ENCODE measurements at places on chromosomes 6 and 20.
A peak's percentile ranks its signal among the peaks of the same experiment; 100 is the strongest.

GRCh38 chr6:170421921-170422320 is 115.4 kb downstream of the FAM120B start:
- no peak for DNase-seq

GRCh38 chr6:134980846-134981245 is 30.9 kb upstream of the ALDH8A1 start:
- DNase-seq: no peak

GRCh38 chr6:21375151-21376116 is 218.1 kb upstream of the SOX4 start:
- DNase-seq: no peak

DNA sequence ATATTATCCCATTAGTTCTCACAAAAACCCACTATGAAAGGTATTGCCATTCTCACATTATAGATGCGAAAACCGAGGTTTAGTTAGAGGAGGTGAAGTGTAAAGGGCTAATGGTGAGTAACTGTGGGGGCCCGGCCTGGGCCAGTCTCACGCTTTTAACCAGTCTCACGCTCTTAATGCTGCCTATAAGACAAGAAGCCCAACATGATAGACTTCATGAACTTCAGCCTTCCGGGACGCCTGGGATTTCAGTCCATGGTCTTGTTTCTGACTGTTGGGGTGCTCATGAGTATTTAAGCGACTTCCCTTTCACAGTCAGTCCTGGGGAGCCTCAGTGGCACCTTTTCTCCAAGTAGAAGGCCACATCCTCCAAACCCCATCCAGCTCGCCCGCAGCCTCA is 31.7 kb downstream of the AGPAT4 start:
- no peak for DNase-seq

GRCh38 chr6:15308435-15309213 is 62.8 kb downstream of the JARID2 start:
- DNase-seq: no peak

- DNase-seq: no peak
These were observed 58.4 kb upstream of the NFATC2 start for GRCh38 chr20:51600950-51601349.

DNA sequence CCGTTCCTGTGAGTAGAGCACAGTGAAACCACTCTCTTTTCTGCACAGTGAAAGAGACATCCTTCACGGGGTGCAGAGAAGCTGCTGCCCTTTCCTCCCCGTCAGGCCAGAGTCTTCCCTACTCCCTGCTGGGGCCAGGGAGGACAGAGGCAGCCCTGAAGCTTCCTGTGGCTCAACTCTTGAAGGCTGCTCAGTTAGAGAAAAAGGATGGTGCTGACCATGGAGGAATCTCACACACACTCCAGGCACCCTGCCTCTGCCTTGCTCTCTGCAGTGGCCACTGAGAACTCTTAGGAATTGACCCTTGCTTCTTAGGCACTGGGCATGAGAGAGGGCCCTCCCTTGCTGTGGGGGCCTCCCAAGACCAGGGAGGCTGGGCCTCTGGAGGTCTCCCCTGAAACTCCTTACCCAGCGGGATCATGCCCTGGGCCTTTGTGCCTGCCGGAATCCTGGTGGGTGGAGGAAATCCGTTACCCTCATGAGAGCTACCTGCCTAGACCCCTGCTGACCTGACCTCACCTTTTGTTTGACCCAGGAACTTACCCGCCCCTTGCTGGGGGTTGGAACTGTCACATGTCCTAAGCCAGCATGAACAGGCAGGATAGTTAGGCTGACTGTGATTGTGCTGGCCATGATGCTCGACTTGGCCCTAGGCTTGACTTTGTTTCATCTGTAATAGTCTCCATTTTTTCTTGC is 65.0 kb upstream of the CD93 start:
- no peak for DNase-seq

- DNase-seq: no peak
These were observed 568.2 kb downstream of the HDGFL1 start for GRCh38 chr6:23137611-23138010.

- no peak for DNase-seq
These were observed 29.8 kb upstream of the SYNJ2 start for GRCh38 chr6:157951828-157952227.

GRCh38 chr6:33359331-33359730 is 32.3 kb upstream of the KIFC1 start:
- no peak for DNase-seq

- no peak for DNase-seq
These were observed 319.2 kb downstream of the CDH4 start for GRCh38 chr20:61571221-61571620.

GRCh38 chr6:47822856-47823554 is 41.2 kb downstream of the OPN5 start:
- DNase-seq: no peak

DNA sequence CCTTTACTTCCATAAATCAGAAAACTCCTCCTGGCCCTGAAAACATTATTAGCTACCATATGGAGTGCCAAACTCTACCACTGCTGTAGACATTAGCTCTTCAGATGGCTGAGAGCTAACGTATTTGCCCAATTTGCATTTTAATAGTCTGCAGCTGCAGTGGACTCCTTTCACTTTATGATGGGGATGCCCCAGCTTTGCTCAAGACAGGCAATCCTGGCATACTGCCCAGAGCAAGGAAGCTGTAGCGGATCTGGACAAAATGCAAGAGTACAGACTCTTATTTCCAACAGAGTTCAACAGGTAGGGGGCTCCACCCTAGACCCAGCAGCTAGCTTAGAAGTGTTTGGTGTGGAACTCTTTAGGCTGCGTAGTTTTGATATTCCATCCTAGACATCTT is 246.7 kb downstream of the FOXC1 start:
- DNase-seq: no peak

DNA sequence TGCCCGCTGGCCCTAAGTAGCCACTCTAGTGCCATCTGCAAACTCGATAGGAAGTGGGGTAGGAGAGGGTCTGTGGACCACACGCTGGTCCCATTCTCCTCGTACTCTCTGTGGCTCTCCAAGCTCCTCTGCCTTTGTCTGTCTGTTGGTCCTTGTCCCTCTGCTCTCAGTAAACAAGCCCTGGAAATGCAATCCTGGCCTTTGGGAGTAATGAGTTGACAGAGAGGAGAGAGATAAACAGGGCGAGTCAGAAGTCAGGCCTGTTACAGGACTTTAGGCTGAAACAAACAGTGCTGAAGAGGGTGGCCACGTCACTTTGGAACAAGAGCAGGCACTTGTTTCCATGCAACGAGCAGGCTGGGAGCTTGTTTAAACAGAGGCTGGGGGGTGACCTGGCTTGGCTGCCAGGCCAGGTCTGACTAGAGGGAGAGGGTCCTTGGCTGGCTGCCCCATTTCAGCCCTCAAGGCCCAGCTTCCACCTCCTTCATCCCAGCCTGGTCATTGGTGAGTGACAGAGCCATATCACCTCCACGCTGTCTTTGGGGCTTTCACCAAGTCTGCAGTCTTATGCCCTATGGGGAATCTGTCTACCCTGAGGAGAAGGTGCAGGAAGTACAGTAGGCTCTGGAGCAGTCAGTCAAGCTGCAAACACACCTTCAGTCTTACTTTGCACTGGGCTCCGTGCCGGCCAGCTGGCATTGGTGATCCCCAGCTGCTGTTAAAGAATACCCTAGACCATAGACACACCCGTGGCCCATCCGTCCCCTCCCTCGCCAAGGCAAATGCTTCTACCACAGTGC is 22.6 kb downstream of the FOXP4 start:
- DNase-seq: no peak

- DNase-seq: no peak
These were observed 3.1 kb downstream of the GABRR2 start for GRCh38 chr6:89311853-89312531.

- DNase-seq: no peak
These were observed 104.6 kb upstream of the FRMD1 start for GRCh38 chr6:168183613-168183970.

DNA sequence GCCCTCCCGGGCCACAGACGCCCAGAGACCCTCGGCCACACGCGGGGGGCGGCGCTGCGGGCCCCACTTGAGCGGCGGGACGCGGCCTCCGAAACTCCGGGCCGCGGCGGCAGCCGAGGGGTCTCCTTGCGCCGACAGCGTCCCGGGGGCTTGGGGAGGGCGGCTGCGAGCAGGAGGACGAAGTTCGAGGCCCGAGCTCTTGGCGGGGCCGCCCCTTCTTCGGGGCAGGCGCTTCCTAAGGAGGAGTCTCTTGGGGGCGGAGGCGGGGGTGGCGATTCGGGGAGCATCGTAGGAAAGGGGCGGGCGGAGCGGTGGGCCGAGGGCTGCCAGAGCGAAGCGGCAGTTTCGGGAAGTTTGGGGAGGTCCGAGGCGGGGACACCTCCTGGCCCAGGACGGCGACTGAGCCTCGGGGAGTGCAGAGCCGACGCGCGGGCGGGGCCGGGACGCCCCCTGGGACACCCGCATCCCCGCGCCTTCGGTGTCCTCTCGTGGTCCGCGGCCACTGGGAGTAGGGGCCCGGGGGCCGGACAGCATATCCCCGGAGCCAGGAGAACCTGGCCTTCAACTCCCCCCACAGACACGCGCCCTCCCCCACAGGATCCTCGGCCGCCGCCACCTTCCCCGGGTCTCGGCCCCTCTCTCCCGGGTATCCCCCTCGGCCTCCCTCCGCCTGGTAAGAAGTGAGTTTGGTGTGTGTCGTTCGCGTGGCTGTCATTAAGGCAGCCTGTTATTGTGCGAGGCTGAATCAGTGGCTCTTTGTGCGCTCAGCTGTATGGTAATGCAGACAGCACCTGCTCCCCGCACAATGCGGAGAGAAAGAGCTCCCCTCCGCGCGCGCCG is 613 bp upstream of the DLL1 start:
- DNase-seq: no peak

- no peak for DNase-seq
These were observed 33.2 kb downstream of the PSMG4 start for GRCh38 chr6:3291987-3292386.

- DNase-seq: no peak
These were observed 68.6 kb downstream of the BCKDHB start for GRCh38 chr6:80174900-80175572.

DNA sequence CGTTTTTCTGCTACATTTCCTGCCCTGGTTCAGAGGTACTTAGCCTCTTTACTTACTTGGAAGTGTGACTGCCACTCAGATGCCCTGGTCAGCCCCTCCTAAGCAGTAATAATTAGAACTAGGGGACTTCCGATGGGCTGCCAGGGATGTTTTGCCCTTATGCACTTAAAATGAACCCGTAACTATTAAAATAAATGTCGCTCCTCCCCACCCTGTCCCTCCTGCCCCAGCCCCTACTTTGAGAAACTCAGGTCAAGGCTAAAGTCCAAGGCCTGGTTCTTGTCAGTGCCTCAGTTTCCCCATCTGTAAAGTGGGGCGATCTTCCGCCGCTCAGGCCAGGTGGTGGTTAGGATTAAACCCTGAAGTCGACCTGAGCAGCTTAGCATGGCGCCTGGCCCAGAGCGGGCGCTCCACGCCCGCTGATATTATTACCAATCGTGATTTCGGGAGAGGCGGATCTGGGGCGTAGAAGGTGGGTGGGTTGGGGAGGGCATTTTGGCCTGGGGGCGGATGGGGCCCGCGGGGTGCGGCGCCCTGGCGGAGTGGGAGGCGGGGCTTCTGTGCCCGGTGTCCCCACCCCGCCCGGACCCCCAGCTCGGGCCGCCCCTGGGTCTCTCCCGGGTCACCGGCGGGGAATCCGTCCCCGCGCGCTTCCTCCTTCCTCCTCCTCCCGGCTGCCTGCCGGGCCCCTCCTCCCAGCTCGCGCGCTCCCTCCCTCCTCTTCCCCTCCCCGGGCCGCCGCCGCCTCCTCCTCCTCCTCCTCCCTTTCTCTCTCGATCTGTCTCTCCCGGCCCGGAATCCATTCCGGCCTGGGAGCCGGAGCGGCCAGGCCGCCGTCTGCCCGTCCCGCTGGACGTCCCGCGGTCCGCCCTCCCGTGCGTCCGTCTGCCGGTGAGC is at the start of gene SRC:
Gene SRC (plus strand): TSS at position 802 of the 897 bp plus-strand sequence. CDS start 38,014 bp downstream, outside the sequence.
- peak; percentile 75 for DNase-seq

DNA sequence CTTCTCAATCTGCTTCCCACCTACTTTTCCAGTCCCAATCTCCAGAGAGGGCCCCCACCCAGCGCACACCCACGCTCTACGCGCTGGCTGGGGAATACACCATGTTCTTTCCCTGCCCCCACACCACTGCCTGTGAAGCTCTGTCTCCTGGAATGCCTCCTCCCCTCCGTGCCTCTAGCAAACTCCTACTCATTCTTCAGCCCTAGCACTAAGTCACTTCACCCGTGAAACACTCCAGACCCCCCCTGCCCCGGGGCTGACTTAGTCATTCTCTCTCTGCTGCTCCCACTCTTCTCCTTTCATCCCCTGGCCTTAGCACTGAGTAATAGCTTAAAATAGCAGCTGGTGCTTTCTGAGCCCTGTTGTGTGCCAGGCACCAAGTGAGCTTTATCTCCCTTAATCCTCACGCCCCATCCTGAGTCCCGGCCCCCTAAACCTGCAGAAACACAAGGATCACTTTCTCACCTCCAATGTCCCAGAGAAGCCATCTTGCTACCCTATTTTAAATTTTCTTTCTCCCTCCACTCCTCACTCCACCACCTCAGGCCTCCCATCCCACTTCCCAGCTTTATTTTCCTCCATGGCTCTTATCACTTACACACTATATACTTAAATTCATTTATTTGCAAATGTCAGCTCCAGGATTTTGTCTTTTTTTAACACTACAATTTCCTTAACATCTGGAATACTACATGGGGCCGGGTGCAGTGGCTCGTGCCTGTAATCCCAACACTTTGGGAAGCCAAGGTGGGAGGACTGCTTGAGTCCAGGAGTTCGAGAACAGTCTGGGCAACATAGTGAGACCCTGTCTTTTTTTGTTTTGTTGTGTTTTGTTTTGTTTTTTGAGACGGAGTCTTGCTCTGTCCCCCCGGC is 6.3 kb upstream of the PARD6B start:
- DNase-seq: peak; percentile 63

DNA sequence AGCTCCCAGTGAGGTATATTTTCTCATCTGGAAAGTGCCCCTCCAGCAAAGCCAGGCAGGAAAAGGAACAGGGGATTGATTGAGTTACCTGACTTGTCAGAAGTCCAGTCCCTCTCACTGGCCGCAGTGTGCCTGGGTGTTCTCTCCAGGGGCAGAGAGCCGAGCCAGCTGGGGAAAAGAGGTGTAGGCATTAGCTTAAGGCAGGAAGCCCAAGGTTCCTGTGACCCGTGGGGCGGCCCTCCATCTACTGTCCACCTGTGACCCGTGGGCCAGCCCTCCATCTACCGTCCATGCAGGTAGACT is 2.7 kb downstream of the PSMG4 start:
- DNase-seq: no peak

DNA sequence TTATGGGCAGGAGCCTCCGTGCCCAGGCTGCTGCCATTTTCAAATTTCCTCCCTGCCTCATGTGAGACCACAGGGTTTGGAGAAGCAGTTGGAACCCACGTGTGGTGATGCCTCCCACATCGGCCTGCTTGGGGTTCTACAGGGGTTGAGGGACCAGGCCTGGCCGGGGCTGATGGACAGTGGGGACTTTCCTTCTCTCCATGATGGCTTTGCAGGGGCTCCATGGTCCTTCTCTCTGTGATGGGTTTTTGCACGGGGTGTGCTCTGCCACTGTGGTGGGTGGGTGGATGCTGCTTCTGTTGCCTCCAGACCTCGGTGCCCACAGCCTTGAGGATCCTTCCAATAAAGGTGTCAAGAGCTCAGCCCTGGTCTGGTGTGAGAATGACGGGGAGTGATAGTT is 54.4 kb downstream of the ADNP start:
- no peak for DNase-seq

GRCh38 chr6:130515306-130515705 is 149.5 kb downstream of the TMEM200A start:
- no peak for DNase-seq

Data from LoVo (cell line).